Kidney (tissue), 22 donors: ENCODE measurements at places on chromosomes 6 and 20. TPM values are rescaled to one million over a fixed set of nuclear protein-coding genes. Genes with fewer than 3 reads are reported as not detected.
A peak's percentile ranks its signal among the peaks of the same experiment; 100 is the strongest.

DNA sequence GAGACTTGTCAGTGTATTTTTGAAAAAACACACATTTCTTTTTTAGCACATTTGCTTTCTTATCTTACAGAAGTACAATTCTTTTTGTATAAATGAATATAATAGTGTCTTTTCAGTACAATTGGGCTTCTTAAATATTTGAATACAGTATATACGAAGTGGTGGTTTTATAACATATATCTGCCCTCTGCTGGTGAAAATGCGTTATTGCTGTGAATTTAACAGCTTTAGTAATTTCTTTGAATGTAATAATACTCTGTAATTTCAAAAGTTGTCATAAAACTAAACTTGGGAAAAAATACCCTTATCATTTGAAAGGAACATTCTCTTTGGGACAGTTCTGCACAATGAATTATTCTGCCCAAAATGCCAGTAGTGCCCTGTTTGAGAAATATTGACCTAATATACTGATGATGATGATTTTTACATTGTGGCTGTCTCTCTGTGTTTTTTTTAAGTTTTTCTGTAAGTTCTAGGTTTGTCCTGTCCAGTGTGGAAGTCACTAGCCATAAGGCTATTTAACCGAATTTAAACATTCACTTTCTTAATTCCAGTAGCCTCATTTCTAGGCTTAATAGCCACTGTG lies 19.0 kb downstream of the SMAP1 start:
- DNase-seq = peak; percentile 63

GRCh38 chr6:36444470-36444869 lies 1.7 kb downstream of the KCTD20 start:
- DNase-seq = no peak

- no peak for DNase-seq
Measured at GRCh38 chr6:122068291-122068769, 331.1 kb upstream of the HSF2 start.

DNA sequence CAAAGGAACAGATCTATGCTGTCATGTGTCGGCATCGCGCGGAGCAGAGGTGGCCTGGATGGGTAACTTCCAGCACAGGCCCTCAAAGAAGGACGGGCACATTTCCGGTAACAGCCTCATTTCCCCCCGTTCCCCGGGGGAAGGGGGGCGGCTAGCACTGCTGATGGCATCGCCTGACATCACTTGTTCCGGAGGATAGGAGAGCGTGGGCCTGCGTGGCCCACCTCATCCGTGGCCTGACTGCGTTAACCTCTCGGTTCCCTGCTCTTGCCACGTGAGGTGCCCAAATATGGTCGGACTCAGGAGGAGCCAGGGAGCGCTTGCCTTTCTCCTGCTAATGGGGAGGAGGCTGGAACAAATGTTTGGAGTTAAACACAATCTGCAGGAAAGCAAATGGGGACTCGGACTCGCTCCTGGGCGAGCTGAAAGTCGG lies at the start of gene AKAP12:
TSS of gene AKAP12 (plus strand) at position 365 of the 433 bp plus-strand sequence. CDS start 596 bp downstream, outside the sequence.
- DNase-seq = peak; percentile 81

DNA sequence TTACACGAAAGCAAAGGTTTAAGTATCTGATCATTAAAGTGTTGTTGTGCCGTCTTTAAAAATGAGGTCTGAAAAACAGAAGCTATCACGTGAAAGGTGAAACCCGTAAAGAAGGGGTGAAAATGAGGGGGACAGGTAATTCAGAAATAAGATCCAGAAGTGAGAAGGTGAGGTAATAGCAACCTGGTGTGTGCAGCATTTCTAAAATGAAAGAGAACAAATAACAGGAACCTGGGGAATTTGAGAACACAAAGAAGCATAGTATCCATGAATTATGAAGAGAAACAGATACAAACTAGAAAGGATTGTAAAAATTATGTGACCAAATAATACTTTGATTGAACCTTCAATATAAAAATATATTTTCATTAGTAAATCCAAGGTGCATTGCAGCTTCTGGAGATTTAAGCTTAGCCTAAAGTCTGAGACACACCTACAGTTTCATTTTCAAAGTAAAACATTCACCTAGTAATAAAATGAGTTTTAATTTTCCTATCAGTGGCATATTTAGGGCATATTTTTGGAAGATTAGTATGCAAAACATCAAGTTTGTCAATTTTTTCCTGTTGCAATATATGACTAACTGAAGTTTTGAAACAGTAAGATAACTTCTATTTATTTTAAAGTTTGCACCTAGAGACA lies 1.4 kb downstream of the HEY2 start:
- peak; percentile 27 for DNase-seq

- no peak for DNase-seq
Measured at GRCh38 chr20:17628101-17628841, 53.8 kb downstream of the RRBP1 start.

DNA sequence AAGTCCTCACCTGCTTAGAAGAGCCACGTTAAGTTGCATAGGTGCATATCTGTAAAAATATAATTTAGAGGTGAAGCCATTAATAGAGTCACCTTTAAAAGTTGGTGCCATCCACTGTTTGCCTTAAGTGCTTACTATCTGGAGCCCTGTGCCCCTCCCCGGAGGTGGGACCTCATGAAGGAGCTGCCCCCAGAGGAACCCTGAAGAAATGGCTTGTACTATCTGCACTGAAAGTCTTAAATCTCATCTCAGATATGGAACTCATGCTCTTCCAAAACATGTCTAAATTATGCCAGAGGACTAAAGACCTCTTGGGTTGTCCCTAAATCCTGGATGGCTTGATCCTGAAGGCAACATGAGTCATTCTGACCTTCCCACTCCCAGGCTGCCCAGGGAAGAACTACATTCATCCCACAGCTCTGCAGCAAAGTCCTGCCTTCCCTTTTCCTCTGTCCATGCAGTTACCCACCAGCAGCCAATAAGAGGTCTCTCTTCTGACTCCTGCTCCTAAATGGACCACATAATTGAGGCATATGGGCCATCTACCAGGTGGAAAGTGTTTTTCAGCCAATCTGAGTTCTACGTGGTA lies 85.3 kb downstream of the ASXL1 start:
- no peak for DNase-seq

- DNase-seq = no peak
Measured at GRCh38 chr20:6959900-6960312, 192.4 kb downstream of the BMP2 start.

GRCh38 chr20:24364482-24364881 lies 104.9 kb upstream of the SYNDIG1 start:
- no peak for DNase-seq

GRCh38 chr6:30062471-30063178 lies 1.6 kb downstream of the POLR1H start:
- DNase-seq = no peak

- no peak for DNase-seq
Measured at GRCh38 chr6:31607317-31607716, 7.7 kb upstream of the AIF1 start.

GRCh38 chr6:130425537-130425936 lies 59.7 kb downstream of the TMEM200A start:
- no peak for DNase-seq

DNA sequence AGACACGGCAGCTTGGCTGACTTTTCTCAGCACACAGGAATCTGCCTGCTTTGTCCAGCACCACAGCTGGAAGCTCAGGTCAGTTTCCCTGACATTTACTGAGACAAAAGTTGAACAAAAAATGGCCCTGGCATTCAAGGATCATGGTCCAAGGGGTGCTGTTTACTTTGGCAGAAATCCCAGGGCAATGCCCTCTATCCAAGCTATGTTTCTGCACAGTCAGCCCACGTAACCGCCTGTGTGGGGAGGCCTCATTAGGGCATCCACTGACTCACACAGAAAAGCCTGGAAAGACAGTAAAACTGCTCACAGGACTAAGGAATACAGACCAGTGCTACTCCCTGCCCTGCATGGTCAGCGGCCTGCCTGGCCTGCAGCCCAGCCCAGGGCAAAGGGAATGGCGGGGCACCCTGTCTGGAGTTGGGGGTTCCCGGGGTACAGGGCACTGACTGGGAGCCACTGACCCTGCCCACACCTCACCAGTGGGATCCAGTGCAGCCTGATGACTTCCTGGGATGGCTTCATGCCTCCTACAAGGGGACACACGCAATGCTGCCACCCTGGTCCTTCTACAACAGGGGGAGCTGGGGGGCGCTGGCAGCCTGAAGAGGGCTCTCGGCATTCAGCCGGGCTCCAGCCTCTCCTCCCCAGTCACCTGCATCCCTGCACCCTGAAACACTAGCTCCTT lies 77.1 kb downstream of the NINL start:
- DNase-seq = peak; percentile 79

DNA sequence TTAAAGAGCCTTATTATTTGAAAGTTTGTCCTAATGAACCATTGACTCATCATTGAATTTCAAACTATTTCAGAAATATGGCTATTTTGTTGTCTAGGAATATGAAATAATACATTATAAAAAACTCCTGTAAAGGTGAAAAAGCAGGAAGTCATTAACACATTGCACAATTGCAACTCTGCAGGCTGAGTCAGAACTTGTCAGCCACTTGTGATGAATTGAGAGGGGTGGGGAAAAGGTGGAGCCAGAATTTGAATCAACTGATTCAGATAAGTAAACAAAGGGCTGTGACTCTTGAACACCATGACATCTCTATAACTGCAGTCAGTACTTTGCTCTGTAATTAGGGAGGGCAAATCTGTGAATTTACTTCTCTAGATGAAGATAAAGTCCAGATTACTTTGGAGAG lies 6.0 kb downstream of the C6orf141 start:
- no peak for DNase-seq

GRCh38 chr20:48875914-48876240 lies 45.6 kb upstream of the ARFGEF2 start:
- no peak for DNase-seq

- no peak for DNase-seq
Measured at GRCh38 chr6:21325201-21325856, 268.2 kb upstream of the SOX4 start.

- no peak for DNase-seq
Measured at GRCh38 chr6:18242062-18242851, 22.1 kb downstream of the DEK start.

DNA sequence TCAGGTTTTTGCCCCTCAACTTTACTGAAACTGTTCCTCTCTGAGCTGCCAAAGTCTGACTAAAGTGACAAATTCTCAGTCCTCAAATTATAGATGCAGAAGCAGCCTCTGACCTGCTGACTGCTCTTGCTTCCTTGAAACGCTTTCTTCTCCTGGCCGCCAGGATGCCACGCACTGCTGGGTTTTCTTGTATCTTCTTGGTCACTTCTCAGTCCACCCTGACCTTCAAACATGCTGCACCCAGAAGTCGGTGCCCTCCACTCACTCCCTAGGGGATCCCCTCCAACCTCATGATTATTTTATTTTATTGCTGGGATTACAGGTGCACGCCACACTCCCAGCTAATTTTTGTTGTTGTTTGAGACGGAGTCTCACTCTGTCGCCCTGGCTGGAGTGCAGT lies 24.7 kb downstream of the SYNJ2 start:
- no peak for DNase-seq

DNA sequence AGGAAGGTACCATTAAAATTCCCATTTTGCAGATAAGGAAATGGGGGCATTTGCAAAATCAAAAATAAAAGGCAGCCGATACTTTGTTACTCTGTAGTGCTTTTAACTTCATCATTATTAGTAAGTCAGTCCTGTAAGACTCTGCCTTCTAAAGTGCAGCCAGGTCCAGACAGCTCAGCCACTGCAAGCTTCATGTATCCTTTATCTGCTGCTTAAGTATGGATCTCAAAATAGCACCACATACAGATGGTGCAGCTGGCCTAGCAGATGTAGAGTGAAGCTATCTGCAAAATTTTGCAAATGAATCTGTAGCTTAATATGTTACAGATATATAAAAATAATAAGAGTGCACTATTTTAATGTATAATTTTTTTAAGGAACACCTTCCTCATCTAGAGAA lies 53.4 kb downstream of the NUS1 start:
- DNase-seq = no peak

DNA sequence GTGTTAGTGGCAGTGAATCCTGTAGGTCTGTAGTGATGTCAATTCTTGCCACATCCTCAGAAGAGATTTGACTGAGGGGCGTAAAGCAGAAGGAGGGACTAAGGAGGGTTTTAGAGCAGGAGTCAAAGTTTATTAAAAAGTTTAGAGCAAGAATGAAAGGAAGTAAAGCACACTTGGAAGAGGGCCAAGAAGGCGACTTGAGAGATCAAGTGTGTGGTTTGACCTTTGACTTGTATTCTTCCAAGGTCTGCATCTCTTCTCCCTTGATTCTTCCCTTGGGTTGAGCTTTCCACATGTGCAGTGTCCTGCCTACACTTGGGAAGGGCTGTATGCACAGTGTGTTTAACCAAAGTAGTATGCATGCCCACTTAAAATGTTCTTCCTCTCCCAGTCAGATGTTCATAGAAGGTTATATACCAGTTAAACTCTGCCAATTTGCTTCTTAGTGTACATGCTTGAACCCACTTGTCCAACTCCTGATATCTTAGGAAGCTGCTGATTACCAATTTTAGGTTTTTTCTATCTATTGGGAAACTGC lies 627.6 kb downstream of the MMUT start:
- no peak for DNase-seq

DNA sequence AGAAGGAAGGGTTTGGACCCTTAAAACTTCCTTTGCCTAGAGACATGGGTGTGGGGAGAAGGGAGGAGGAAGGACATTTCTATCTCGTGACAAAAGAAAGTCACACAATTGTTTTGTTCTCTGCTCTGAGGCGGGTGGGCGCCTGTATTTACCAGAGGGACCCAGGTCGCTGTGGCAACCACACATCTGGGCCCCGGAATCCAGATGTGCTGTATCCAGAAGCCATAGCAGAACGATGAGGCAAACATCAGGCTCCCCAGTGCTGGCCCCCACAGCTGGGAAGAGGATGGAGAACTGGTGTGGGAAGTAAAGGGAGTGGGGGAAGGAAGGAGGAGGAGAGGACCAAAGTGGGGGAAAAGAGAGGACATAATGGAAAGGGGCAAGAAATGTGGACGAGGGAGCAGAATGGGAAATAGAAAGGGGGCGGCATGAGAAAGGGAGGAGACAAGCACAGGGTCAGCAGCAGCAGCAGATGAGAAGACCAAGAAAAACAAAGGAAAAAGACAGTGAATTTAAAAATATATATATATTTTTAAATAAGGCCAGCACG lies 3.4 kb upstream of the TNXB start:
- no peak for DNase-seq

GRCh38 chr20:60667641-60668040 lies 584.4 kb upstream of the CDH4 start:
- DNase-seq = no peak

DNA sequence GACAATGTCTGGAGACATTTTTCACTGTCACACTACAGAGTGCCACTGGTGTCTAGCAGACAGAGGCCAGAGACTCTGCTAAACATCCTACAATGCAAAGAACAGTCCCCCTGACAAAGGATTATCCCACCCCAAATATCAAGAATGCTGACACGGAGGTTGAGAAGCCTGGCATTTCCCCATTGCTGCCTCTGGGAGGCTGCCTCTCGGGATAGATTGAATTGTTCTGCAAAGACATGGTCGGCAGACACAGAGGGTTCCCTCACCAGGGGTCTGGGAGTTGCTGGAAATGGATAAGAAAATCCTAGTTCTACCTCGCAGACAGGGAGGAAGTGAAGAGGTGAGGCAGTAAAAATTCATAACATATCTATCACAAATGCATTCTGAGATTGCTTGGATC lies 166.4 kb upstream of the AGPAT4 start:
- DNase-seq = no peak

- peak; percentile 77 for DNase-seq
Measured at GRCh38 chr20:24657196-24657595, 187.8 kb downstream of the SYNDIG1 start.

The PCSK2 gene
- 0.22 TPM for total RNA-seq

The TNFRSF6B gene
- total RNA-seq = 64.5 TPM

The GNMT gene
- total RNA-seq = 0.54 TPM

The RBM38 gene
- total RNA-seq = 16.8 TPM

The TEAD3 gene
- 18.0 TPM for total RNA-seq

The ZHX3 gene
- total RNA-seq = 153 TPM

The SASH1 gene
- total RNA-seq = 148 TPM

The LINC00237 gene
- not detected for total RNA-seq

The SYCP2L gene
- total RNA-seq = 1.5 TPM

The ADGRF4 gene
- total RNA-seq = not detected
